ENCODE measurements at places on chromosomes 13 and 19.

- no peak for DNase-seq
Observed at GRCh38 chr13:39196965-39197646, 158.8 kb downstream of the NHLRC3 start.

GRCh38 chr13:95677564-95678266, 776 bp downstream of the DNAJC3 start:
- no peak for DNase-seq

DNA sequence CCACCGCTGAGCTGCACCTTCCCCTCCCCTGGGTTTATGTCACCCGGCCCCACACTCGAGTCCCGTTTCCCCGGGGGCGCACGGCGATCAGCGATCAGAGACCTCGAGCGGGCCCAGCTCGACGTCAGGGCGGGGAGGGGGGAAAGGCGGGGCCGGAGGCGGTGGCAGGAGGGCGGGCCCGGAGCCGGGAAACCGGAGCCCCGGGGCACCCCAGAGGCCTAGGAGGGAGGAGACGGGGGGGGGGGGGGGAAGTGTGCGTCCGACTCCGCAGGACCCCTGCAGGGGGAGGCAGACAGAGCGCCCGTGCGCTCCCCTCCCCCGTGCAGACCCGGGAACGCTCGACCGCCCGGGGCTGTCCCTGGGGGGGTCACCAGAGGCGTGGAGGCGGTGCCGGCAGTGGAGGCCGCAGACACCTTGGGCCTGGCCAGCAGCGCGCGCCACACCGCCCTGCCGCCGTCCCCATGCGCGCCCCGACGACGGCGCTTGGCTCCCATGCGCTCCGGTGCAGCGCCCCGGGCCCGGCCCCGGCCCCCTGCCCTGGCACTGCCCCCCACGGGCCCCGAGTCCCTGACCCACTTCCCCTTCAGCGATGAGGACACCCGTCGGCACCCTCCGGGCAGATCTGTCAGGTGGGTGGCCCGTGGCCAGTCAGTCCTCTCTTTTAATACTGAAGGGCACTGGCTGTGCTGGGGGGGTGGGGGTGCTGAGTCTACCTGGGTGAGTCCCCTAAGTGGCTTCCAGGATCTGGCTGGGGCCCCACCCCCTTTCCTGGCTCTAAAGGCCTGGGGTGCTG, 11.8 kb downstream of the PDE4A start:
- peak; percentile 37 for DNase-seq

DNA sequence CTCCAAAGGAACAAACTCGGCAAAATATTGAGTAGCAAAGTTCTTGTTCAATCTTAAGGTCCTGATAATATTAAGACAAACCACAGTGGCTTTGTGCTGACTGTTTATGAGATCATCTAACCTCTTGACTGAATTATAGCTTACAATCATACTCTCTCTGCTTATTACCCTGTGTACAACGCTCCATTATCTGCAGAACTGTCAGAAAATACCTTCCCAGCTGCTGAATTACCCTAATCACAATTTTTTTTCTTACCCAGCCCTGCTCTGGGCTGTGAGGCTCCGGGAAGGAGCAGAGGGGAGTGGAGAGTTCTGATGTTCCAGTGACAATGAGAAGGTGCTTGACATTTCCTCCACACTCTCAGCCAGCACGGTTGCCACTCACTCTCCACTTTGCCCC, 64.8 kb downstream of the DCT start:
- no peak for DNase-seq

DNA sequence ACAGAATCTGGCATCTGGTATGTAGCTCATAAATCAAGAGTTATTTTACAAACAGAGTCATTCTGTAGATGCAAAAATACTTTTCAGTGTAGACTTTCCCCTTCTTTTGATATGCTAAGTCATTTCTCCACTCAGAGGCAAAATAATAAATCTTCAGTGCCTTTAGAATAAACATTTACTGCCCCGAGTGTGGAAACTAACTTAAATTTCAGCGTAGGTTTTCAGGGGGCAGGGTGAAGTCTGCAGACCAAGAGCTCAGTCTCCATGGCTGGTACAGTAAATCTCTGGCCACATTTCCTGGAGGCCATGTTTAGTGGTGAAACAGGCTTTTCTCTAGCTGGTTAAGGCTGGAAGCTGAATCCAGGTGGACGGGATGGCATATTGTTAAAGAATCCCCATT, 13.1 kb upstream of the ADPRHL1 start:
- no peak for DNase-seq

DNA sequence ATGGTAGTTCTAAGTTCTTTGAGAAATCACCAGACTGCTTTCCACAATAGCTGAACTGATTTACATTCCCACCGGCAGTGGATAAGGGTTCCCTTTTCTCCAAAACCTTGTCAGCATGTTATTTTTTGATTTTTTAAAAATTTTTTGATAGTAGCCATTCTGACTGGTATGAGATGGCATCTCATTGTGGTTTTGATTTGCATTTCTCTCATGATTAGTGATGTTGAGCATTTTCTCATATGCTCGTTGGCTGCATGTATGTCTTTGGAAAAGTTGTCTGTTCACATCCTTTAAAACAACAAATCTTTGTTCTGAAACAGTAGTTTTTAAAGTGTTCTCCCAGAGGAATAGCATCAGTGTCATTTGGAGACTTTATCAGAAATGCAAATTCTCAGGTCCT, 77.5 kb upstream of the POMP start:
- DNase-seq: no peak

GRCh38 chr19:3660493-3661219, 34.1 kb upstream of the CACTIN start:
- DNase-seq: no peak

- no peak for DNase-seq
Observed at GRCh38 chr13:72645521-72645920, 81.9 kb downstream of the MZT1 start.

DNA sequence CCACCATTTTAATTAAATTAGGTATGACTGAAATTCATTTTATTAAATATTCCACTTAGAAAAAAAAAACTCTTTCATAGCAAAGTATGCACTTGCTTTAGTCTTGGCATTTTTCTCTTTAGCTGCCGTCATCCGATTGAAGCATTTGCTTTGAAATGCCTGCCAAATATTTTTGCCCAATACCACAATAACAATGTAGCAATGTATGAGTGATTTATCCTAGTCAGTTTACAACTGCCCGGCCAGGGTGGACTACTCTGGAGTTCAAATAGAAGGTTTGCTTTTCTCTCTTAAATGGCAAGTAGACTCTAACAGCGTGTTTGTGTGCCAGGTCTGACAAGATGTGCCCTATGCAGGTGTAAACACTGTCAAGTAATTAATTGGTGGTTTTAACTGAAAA, 675.3 kb upstream of the SGCG start:
- peak; percentile 54 for DNase-seq

DNA sequence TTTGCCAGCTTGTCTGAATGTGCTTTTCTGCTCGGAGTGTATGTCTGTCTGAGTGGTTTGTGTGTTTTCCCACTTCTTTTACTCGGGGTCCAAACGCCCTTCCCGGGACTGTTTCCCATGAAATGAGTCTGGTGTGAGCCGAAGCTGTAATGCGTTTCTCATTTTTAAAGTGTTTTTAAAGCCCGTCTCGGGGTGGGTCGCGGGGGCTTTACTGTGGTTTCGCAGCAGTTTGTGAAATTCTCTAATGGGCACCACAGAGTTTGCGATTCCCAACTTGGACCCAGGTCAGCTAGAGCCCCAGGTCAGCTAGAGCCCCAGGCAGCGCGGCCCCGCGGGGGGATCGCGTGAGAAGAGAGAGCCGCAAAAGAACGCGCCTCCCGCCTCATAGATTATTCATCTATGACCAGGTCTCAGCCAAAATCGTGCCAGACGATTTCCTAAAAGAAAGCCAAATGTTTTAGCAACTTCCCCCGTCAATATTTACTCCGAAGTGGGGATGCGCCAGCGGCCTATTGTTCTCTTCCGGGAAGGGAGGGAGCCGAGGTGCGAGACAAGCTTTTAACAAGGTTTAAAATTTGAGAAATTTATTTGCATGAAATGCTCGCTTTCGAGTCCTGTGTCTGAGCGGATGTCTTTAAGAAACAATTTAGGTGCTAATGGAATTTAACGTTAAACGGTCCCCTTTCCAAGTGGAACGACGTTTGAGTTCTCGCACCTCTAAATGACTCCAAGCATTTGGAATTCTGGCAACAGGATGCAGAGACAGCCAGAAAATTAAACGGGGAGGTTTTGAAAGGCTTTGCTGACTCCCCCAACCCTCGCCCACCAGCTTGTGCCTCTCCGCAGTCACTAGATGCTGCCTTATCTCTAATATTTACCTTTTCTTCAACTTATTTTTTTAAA, 2.2 kb downstream of the ZIC2 start:
- no peak for DNase-seq

DNA sequence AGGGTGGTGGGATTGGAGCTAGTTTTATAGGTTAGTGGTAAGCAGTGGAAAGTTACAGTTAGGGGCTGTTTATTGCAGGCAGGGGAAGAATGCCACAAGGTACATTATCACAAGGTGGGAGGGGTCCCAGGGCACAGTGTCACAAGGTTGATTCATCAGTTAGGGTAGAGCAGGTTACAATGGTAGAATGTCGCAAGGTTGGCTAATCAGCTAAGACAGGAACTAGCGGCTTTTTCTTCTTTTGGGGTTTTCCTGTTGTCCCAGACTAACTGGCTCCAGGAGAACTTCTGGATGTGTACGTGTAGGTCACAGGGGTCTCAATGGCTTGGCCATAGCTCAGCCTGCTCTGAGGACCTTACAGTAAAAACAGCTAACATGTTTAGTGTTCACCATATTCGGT, 1221.1 kb downstream of the SLITRK1 start:
- DNase-seq: no peak

GRCh38 chr13:110881839-110882627, 32.8 kb downstream of the ANKRD10 start:
- DNase-seq: no peak

DNA sequence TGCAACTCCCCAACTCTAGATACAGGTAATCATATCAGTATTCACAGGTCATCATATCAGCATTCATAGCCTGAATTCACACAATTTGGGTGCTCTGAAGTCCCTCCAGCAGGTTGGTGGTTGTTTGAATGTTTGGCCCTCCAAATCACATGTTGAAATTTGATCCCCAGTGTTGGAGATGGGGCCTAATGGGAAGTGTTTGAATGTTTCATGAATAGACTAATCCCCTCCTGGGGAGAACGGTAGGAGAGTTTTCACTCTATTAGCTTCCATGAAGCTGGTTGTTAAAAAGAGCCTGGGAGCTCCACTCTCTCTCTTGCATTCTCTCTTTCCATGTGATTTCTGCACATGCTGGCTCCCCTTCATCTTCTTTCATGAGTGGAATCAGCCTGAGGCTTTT, 288.6 kb upstream of the PCDH9 start:
- no peak for DNase-seq

DNA sequence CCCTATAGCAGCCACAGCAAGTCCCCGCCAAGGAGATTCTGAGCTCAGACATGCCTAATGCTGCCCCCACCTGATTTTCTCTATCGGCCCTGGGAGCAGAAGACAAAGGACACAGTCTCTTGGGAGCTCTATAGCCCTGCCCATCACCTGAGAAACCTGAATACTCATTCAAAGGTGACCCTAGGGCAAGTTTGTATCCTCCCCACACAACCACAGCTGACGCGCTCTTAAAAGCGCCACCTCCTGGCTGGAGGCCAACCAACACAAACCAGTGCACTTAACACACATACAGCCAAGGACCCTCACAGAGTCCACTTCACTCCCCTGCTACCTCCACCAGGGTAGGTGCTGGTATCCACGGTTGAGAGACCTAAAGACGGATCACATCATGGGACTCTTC, 8.8 kb upstream of the IGFL4 start:
- peak; percentile 22 for DNase-seq

DNA sequence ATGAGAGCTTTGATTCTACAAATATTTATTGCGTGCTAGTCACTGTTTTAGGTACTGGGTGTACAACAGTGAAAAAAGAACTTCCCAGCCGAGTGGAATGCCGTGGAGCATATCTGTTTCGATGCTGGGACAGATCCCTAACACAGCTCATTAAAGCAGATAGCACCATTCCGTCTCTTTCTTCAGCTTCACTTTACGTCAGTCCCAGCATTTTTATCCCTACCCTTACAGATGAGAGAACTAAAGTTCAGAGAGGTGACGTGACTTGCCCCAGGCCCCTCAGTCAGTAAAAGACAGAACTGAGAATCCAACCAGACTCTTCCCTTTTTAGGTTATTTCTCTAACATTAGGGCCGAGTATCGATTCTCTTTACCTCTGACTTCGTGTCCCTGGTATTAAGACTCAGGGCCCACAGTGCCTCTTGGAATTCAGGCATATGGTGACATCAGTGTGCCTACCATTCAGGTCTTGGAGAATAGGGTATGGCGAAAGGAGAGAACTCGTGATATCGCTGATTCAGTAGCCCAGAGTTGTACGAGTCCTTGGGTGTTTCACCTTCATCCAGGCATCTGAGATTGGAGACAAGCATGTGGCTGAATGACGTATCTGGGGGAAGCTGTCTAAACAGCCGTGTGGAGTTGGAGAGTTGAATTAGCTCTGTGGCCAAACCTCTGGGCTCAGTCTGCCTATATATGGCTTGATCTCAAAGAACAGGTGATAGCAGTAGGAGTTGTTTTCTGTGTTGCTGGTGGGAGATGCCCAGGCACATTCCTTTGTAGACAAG, 27.1 kb downstream of the ACTN4 start:
- no peak for DNase-seq

GRCh38 chr13:33548069-33548468, 262.5 kb upstream of the STARD13 start:
- DNase-seq: no peak

DNA sequence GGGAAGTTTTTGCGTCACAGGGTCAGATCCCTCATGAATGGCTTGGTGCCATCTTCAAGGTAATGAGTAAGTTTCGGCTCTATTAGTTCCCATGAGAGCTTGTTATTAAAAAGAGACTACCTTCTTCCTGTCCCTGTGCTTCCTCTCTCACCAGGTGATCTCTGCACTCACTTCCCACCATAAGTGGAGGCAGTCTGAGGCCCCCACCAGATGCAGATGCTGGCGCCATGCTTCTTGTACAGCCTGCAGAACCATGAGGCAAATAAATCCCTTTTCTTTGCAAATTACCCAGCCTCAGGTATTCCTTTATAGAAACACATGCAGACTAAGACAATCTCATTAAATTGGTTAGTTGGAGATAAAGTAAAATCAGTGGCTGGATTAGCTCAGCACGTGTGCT, 75.6 kb upstream of the RFC3 start:
- no peak for DNase-seq

GRCh38 chr13:60758637-60759036, 361.6 kb downstream of the TDRD3 start:
- no peak for DNase-seq

DNA sequence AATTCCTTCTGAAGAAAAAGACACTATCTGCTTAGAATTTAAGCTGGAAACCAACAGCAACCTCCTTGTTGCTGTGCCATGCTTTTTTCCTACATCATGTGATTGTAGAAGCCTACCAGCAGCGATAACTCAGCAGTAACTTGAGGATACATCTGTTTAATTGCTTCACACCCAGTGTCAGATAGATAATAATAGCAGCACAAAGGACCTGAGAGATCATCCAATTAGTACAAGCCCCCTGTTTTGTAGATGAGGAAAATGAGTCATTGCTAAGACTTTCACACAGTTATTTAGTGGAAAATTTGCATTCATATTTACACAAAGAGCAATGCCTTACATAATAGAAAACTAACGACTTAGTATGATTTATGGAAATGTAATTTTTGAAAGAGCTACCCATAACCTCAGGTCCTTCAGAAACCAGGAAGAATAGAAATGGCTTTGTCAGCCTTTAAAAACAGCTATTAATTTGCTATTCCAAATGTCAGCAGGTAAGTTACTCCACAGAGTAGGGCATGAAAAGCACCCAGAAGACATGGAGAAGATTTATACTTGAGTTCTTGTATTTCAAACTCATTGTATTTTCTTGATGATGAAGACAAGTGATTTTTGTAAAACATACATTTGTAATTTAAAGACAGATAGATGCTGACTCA, 93.7 kb upstream of the SGCG start:
- DNase-seq: no peak

- DNase-seq: no peak
Observed at GRCh38 chr13:46114613-46115012, 9.8 kb upstream of the CPB2 start.
